Activated T-cell treated with anti-CD3 and anti-CD28 coated beads, Interleukin-2, amount 50 U/mL, for 4 hours (primary cell): ENCODE measurements at places on chromosomes 3 and 15. TPM values are rescaled to one million over a fixed set of nuclear protein-coding genes. Genes with fewer than 3 reads are reported as not detected.

TTC21A gene
- 1.1 TPM for total RNA-seq

HTR3E gene
- not detected for total RNA-seq

ECE2 gene
- total RNA-seq: not detected

GRCh38 chr3:117914540-117915100, 1120.0 kb downstream of the IGSF11 start:
- no peak for DNase-seq

GRCh38 chr15:91795235-91795634, 58.3 kb upstream of the SLCO3A1 start:
- DNase-seq: no peak

DNA sequence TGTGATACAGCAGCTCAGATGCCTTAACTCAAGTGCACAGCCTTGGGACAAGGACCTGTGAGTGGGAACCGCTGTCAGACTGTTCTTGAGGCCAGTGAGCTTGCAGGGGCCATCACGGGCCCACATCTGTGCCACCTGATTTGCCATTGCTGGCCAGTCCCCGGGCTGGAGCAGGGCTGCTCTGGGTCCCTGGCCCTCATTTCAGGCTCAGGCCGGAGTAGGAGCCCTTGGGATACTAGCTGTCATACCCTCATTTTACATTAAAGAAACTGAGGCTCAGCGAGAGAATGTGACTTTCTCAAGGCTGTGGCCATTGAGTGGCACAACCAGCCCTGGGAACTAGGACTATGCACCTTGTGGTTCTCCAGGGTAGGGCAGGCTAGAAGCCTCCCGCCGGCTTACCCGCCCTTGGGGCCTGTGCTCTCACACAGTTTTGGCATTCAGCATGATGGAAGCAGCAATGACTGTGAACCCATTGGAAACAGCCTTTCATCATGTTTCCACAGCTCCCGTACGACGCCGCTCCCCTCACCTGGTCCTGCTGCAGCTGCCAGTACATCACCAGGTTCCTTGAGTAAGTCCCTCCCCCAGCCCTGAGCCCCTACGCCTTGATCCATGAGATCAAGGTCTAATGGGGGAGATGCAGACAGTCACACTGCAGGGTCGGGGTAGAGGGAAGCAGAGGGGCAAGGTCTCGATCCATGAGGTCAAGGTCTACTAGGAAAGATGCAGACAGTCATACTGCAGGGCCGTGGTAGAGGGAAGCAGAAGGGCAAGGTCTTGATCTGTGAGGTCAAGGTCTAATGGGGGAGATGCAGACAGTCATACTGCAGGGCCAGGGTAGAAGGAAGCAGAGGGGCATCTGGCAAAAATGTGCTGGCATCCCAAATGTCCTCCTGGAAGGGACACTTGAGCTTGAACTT, 42.2 kb downstream of the GOLGA6L10 start:
- no peak for DNase-seq

GRCh38 chr15:75745305-75745704, 32.7 kb upstream of the CSPG4 start:
- no peak for DNase-seq

GRCh38 chr15:63970621-63971426, 75.5 kb downstream of the DAPK2 start:
- no peak for DNase-seq

DNA sequence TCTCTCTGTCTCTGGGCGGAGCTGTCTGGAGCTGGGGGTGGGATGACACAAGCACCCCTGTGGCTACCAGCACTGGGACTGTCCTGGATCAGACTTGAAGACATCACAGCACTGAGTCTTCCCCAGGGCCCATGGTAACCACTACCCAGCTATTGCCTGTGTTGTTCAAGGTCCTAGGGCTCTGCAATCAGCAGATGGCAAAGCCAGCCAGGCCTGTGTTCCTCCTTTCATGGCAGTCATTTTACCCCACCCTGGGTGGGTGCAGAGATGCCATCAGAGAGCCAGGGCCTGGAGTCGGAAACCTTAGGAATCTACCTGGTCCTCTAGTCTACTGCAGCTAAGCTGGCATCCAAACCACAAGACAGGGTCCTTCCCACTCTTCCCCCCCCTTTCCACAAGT, 38.4 kb downstream of the OXSR1 start:
- DNase-seq: no peak

PAQR5 gene
- total RNA-seq: not detected
